ENCODE measurements at places on chromosomes 2 and 18.

GRCh38 chr2:18611184-18611583 lies 21.8 kb upstream of the NT5C1B start:
- no peak for DNase-seq

DNA sequence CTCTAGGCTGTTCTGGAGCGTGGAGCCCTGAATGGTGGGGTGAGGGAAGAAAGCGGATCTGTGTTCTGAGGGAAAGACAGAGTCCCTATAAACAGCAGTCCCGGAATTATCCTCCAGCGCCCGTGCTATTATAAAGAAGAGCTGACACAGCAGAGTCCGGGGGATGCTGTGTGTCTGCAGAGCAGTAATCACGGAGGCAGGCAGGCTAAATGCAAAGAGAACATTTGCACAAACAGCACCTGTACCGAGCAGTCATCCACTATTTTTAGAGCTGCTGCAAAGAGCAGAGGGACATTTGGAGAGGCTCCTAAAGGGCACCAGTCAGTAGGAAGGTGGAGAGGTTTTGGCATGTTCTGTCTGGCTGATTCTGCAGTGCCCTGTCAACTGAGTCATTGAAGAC lies 293.8 kb upstream of the SLC14A2 start:
- no peak for DNase-seq

GRCh38 chr2:163593982-163594381 lies 141.8 kb downstream of the FIGN start:
- no peak for DNase-seq

- DNase-seq: no peak
Measured at GRCh38 chr18:29002747-29003146, 825.8 kb upstream of the CDH2 start.
